ENCODE measurements at places on chromosomes 1 and 21.
A peak's percentile ranks its signal among the peaks of the same experiment; 100 is the strongest.

DNA sequence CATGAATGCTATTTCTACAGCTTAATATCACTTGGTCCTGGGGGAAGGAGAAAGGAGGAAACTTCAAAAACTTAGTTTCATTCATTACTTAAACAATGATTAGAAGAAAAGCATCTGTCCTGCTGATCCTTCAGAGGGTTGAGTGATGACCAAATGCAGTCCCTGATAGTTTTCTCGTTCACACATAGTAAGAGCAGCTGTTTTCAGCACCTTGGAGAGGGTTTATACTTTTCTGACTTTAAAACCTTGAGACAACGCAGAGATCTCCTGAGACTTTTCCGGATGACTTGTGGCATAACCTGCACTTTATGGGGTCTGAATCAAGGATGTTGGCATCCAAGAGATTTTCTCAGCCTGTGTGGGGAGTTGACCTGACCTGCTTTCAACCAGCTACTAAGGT is 94.0 kb upstream of the KCND3 start:
- DNase-seq = no peak

DNA sequence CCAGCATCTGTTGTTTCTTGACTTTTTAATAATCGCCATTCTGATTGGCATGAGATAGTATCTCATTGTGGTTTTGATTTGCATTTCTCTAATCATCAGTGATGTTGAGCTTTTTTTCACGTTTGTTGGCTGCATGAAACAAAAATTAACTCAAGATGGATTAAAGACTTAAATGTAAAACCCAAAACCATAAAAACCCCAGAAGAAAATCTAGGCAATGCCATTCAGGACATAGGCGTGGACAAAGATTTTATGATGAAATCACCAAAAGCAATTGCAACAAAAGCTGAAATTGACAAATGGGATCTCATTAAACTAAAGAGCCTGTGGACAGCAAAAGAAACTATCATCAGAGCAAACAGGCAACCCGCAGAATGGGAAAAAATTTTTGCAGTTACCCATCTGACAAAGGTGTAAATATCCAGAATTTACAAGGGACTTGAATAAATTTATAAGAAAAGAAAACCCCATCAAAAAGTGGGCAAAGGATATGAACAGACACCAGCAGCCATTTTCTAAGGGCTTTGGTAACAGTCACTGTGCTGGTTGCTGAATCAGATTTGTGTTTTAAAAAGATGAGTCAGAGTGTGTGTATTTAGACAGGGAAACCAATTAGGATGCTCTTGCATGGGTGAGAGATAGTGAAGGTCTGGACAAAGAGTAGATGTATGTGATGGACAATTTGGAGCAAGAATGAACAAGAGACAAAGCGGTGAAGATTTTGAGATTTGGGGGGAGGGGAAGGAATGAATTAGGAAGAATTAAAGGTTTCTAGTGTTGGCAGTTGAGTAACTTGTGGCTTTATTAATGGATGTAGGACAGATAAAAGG is 110.7 kb downstream of the RYR2 start:
- DNase-seq = no peak

DNA sequence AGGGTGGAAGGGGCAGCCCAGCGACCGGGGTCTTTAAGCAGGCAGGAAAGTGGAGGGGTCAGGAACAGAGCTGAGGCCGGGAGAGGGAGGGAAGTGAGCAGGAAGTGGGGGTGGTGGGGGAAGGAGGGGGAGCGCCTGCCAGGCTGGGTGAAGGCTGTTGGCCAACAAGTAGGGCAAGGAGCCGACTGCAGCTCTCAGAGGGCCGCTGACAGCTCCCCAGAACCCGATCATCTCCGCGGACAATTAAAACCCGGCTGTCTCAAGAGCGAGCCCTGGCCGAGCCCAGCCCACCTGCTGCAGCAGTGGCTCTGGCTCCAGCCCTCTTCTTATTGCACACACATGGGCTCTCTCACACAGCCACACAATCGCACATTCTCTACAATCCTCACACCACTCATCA is 51.6 kb downstream of the GRIK3 start:
- no peak for DNase-seq

- DNase-seq = no peak
Observed at GRCh38 chr1:36086529-36087232, 2.0 kb upstream of the ADPRS start.

DNA sequence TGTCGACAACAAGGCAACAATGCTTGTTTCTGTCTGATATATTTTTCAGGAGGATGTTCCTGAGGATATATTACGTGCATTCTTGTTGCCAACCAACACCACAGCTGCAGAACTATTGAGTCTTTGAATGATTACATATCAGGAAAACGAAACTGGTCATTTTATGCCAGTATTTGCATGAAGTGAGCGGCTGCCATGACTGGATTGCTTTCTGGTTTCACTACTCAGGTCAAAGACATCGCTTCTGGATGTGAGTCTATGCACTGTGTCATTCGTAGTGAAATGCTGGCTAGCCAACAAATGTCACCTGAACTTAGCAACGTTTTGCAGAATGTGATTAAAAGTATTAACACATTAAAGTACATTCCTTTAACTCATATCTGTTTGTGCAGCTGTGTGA is 35.8 kb upstream of the OLFM3 start:
- no peak for DNase-seq

GRCh38 chr1:107785496-107786202 is 179.3 kb downstream of the VAV3 start:
- DNase-seq = no peak

DNA sequence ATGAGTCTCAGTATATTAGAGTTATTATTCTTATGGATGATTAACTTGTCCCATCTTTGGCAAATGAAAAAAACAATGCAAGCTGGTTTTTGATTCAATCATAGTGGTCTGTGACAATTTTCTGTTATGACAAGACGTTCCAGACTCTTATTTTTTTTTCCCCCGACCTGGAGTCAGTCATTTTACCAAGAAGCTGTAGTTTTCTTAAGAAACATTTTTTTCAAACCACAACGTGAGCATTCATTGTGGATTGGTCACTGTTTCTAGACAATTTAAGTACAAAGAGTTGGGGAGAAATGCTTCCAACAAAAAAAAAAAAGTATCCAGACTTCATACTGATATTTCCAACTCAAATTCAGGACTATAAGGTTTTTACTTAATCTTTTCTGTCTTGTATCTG is 8.0 kb upstream of the ANGPTL3 start:
- no peak for DNase-seq

- no peak for DNase-seq
Observed at GRCh38 chr1:231485029-231485784, 43.3 kb upstream of the TSNAX start.

DNA sequence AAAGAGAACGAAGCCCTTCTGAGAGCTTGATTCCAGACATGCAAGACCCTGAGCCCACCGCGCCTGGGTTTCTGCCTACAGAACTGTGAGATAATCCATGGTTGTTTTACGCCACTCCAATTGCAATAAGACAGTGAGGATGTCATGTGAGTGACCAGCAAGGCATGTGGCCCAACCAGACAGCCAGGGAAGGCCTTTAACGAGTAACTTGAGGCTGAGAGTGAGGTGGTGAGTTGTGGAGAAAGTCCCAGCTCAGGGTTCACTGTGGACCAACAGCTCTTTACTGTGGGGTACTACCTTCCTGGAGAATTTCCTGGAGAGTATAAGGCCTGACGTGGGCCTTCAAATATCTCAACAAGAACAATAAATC is 153.9 kb downstream of the ETS2 start:
- no peak for DNase-seq

DNA sequence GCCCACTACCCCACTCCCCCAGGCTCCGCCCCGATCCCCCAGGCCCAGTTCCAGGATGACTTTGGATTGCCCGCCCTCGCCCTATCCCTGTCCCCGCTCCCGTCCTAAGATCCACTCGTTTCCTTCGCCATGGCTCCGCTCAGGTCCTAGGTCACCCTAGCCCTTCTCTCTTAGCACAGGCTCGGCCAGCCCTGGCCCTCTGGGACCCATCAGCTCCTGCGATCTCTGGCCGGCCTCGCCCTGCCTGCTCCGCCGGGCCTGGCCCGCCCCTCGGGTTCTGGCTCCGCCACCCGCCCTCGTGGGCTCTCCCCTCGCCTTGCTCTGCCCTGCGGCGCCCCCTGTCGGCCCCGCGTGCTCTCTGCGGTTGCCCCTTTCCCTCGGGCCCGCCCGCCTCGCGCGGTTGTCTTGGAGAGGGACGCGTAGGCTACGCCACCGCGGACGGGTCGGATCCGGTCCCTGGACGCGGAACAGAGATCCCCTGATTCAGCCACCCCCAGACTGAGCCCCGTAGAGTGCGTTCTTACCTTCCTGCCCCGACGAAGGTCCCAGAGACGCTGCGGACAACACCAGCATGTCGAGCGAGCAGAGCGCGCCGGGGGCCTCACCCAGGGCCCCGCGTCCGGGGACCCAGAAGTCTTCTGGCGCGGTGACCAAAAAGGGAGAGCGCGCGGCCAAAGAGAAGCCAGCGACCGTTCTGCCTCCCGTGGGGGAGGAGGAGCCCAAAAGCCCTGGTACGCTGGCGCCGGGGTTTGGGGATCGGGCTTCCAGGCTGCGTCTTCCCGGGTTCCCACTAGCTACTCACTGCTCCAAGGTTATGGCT is at the start of gene LRRC71:
TSS of gene LRRC71 (plus strand) at position 400 of the 820 bp plus-strand sequence. CDS start at position 572, 172 bp downstream.
- DNase-seq = peak; percentile 27

DNA sequence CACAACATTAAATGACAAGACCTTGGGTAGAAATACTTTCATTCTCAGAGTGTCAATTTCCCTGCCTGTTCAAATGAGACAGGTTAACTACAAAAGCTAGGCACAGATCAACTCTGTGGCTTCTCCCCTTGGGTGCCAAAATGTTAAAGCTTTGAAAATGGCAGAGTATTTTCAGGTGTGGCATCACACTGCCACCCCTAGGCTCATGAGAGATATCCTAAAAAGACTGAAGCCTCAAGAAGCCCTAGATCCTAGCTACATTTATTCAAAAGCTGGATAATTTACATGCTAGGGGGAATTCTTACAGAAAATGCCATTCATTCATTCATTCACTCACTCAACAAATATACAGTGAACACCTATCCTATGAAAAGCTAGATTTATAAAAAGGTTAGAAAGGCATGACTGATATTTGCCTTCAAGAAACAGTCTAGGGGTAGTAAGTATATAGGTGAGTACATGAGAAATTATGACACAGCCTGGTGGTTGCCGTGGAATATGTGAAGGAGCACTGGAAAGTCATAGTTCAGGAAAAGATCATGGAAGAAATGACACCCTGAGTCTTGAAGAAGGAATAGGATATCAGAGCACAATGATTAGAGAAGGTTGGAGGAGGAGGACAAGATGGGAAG is 15.9 kb upstream of the RAB4A start:
- no peak for DNase-seq
